Activated CD4-positive, alpha-beta T cell treated with anti-CD3 and anti-CD28 coated beads, Interleukin-2, amount 50 U/mL, for 16 hours (primary cell): ENCODE measurements at places on chromosomes 13 and 19.

DNA sequence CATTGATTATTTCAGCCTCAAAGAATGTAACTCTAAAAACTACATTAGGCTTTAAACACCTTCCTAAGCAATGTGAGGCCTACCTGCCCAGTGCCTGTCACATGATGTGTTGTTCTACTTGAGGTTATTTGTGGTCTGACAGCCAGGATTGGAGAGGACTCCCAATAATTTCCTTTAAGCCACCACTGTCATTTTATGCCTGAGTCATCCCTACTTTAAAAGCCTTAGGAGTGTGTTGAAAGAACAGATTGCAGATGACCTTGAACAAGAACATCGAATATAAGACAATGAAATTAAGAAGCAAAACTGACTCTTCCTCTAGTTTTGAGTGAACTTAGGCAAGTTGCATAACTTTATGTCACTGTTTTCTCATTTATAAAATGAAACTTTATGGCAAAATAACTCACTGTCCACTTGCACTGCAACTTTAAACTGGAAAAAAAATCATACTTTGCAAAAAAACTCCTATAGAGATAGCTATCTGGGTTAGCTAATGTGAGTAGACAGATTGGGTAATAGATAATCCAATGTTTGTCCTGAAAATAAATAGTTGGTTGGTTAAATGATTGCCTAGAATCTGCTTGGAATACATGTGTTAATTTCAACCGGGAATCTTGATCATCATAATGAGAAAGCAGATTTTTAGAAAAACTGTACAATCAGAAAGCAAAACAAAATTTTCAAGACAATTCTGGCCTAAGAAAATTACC, 361.2 kb downstream of the SUCLA2 start:
- no peak for DNase-seq

- DNase-seq, result no peak
Observed at GRCh38 chr19:35168196-35168595, 13.7 kb downstream of the FXYD5 start.

DNA sequence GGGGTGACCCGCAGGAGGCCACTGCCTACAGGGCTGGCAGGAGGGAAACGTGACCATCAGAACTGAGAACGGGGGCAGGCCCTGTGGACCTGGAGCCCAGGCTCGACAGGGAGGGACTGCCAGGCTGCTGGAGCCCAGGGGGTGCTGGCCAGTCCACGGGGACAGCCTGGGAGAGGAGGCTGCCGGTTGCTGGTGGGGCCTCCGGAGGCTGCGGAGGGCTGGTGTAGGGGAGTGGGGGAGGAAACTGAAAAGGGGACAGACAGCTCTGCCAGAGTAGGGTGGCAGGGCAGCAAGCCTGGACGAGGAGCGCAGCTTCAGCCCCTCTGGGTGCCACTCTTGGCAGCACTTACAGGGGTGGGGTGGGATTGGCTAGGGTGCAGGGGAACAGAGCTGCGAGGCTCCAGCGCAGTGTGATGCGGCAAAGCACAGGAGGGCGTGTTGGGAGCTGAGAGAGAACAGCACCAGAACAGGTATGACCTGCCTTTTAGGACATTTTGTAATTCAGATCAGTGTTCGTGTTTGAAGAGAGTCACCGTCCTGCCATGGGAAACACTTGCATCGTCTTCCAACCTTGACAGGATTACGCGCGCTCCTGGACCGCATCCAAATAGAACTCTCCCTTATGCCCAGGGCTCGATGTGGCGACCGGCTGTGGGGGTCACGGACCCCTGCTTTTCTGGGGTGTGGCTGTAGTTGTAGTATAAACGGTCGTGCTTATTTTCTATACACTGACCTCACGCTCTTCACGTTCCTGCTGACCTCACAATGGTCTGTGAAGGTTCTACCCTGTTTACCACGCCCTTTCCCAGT, 19.9 kb upstream of the ARHGEF7 start:
- DNase-seq, result no peak

- DNase-seq, result no peak
Observed at GRCh38 chr13:71477735-71478134, 389.3 kb downstream of the DACH1 start.

GRCh38 chr19:5953680-5954213, 24.2 kb downstream of the RANBP3 start:
- peak; percentile 52 for DNase-seq

DNA sequence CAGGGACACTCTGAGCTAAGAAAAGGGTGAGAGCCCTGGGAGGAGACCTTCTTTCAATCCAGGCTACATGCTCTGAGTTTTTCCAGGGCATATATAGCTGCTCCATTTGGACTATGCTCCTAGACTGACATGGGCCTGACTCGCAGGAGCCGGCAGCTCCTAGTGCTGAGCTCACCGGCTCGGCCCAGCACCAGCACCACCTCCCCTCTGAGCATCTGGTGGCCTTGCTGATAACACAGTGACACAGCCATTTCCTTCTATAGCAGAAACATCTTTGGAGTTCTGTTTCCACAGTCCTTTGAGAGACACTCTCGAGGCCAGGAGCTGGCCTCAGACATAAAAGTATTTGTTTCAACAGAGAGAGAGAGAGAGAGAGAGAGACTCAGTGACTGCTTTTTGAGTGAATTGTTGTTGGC, 184.9 kb downstream of the TM9SF2 start:
- no peak for DNase-seq

- no peak for DNase-seq
Observed at GRCh38 chr13:46202966-46203365, 8.8 kb upstream of the LRRC63 start.

DNA sequence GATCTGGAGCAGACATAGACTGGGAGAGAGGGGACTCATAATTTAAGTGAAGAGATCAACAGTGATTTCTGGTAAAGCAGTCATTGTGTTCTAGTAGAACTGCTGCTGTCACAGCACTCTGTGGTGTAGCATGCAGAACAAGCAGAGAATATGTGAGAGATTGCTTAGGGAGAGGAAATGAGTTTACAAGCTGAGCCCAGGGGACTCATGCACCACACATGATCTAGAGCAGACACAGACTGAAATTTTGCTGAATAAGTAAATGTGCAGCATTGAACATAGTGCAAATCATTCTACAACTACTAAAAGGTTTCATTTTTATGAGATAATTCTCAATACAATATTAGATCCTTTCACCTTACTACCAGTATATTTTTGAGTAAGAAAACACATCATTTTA, 125.7 kb downstream of the MYO16 start:
- no peak for DNase-seq

DNA sequence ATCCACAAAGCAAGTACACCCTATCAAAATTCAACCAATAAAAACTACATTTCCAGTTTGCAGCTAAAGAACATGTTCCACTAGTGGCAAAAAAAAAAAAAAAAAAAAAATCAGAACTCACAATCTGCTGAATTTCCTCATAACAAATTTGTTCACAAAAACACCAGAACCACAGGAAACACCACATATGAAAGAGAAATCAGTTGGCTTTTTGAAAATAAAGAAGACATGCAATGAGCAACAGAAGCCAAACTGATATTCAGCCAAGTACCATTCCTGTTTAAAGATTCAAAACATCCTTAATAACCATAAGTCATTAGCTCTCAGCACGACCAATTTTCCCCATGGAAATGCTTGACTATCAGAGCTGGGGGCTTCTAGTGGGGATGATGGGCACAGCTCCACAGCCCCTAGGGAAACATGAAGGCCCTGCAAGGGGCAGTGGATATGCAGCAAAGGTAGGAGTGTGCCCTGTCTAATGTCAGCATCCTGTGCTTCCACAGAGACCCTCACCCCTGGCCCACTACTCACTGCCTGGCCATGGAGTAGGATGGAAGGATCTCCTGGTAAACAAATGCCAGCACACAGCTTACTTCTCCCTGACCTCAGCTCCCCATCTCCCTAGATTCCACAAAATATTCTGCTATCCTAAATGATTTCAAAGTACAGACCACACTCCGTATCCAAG, 74.0 kb upstream of the DOCK9 start:
- peak; percentile 47 for DNase-seq

GRCh38 chr13:88124142-88124541, 453.0 kb downstream of the SLITRK5 start:
- DNase-seq, result no peak

DNA sequence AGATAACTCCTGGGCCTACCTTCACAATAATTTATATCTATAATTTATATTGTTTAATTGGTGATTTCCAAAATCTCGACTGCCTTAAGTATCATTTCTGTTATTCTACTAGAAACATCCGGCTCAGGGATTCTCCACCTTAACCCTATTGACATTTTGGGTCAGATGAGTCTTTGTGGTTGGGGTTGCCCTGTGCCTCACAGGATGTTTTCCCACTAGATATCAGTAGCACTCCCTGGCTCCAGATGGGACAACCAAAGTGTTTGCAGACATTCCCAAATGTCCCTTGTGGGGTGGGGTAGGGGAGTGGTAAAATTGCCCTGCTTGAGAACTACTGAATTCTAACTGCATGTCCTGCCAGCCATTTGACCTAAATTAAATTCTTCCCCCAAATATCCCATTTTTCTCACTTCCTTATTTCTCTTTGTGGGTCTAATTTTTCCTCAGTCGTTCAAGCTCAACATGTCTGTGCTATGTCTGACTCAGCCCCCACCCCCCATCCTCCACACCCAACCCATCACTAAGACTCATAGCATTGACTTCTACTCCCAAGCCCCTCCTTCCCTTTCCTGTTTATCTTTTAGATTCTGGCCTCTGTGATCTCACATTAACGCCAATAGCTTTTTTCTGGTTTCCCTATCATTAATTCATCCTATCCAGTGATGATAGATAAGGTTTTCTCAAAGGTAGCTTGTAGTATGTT, 545.1 kb downstream of the EFNB2 start:
- no peak for DNase-seq

DNA sequence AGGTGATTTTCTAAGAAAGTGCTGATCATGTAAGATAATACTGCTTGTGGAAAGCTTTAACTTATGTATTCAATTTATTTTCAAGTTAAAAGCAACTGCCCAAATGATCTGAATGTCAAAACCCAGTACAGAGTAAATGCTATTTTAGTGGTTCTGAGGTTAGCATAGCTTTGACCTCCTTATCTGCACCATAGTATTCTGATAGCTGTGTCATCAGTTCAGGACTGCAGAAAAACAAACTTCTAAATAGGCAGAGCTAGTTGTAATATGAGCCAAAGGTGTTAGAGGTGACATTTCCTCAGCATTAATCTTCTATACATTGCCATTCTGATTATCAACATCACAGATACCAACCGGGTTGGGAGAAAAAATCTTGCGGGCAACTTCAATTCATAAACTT, 758.7 kb downstream of the SLITRK5 start:
- no peak for DNase-seq

DNA sequence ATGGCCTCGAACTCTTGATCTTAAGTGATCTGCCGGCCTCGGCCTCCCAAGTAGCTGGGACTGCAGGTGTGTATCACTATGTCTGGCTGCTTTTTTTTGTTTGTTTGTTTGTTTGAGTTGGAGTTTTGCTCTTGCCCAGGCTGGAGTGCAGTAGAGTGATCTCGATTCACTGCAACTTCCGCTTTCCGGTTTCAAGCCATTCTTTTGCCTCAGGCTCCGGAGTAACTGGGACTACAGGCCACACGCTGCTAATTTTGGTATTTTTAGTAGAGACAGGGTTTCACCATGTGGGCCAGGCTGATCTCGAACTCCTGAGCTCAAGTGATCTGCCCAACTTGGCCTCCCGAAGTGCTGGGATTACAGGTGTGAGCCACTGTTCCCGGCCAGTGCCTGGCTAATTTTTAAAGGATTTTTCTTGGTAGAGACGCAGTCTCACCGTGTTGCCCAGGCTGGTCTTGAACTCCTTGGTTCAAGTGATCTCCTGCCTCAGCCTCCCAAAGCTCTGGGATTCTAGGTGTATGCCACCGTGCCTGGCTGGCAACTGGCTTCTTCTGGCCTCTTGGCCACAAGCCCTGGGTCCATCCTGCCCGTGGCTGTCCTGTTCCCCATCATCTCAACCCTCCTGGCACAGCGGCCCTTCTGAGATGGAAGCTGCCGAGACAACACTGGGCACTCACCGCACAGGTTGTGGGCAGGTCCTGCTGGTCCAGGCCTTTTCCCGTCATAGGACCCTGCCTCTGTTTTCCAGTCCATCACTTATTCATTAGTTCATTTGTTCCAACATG, 11.5 kb downstream of the TECR start:
- DNase-seq, result no peak

GRCh38 chr13:24459234-24459633, 53.3 kb downstream of the PARP4 start:
- DNase-seq, result peak; percentile 75

GRCh38 chr19:10898633-10899032, 27.3 kb downstream of the CARM1 start:
- no peak for DNase-seq

DNA sequence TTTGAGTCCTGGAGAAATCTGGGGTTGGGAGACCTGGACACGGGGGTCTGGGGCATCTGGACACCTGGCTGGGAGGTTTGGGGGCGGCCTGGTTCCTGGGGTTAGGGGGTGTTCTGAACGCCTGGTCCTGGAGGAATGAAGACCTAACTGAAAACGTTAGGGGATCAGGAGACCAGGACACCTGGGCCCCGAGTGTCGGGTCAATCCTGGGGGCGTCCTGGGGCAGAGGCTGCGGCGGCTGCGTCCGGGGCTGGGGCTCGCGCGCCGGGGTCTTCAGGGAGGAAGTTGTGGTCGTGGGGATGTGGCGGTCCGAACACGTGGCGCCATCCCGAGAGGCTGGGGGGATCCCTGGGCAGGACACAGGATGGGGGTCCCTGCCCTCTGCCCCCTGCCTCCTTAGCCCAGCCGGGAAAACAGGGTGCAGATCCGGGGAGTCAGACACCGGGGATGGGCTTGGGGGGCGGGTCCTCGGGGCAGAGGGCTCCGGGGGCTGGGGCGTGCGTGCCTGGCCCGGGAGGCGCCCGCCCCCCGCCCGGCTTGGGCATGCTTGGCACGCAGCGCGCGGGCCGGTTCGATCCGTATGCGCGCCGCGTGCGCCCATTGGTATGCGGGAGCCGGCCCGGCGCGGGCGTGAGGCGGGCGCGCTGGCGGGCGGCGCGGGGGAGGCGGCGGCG, 632 bp downstream of the NPAS1 start:
- no peak for DNase-seq

GRCh38 chr19:3061182-3062161, 823 bp downstream of the TLE5 start:
- peak; percentile 52 for DNase-seq

DNA sequence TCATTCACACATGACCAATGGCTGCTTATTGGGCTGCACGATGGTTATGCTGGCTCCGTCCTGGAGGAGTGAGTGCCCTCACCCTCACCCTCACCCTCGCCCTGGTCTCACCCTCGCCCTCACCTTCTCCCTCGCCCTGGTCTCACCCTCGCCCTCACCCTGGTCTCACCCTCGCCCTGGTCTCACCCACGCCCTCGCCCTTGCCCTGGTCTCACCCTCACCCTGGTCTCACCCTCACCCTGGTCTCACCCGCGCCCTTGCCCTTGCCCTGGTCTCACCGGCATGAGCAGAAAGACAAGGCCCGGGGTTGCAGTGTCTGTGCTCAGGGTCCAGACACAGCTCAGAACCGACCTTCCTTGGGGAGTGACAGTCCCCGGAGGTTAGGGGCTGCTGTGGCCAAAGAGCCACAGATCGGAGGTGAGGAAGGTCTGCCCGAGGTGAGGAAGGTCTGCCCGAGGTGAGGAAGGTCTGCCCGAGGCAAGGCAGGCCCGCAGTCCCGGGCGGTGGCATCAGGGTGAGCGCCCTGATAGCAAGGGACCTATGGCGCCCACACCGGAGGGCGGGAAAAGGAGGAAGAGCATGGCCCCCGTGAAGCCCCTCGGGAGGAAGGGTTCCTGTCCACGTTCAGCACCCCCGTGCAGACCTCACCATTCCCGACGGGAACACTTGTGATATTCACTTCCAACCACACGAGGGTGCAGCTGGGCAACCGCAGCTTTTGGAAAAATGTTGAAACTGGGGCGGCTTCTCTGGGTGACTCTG, 65.6 kb downstream of the MCF2L start:
- DNase-seq, result no peak

- DNase-seq, result peak; percentile 21
Observed at GRCh38 chr13:45807520-45808099, 43.9 kb downstream of the SIAH3 start.
